CD4-positive, alpha-beta T cell treated with Interleukin-12 subunit alpha and Interleukin-12 subunit beta, for 1 hour (primary cell): ENCODE measurements at places on chromosomes 5 and 9.

DNA sequence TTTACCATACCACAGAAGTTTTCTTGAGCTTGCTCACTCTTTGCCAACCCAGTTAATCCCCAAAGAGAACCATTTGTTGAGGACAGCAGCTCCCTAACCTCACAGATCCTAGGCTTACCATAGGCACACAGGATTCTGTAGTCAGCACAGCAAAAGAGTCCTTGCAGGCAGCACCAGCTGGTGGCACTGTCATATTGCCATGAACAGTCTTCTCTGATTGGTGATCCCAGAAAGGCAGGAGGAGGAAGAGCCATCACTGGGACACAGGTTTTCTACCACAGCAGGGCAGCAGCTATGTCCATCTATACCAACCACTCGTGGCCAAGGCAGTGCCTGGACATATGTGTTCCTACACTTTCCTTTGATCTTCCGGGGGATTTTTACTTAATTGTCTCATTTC lies 297.1 kb upstream of the CD180 start:
- no peak for DNase-seq

DNA sequence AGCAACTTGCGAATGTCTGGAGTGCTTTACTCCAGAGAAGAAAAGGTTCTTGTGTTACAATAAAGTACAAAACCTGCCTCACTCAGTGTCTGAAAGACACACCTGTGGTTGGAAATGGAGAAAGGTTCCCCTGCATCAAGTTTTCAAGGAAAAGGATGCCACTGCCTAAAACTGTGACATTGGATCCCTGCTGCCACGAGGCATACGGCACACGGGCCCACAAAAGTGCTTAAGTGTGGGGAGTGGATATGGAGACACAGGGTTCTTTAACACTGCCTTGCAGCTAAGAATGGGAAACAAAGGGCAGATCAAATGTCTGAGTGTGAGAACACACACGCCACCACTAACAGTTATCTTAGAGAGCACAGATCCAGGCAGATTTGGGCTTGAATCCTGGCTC lies 75.0 kb downstream of the NIPSNAP3B start:
- no peak for DNase-seq

GRCh38 chr5:68843624-68844364 lies 250.0 kb upstream of the SLC30A5 start:
- DNase-seq, result no peak

DNA sequence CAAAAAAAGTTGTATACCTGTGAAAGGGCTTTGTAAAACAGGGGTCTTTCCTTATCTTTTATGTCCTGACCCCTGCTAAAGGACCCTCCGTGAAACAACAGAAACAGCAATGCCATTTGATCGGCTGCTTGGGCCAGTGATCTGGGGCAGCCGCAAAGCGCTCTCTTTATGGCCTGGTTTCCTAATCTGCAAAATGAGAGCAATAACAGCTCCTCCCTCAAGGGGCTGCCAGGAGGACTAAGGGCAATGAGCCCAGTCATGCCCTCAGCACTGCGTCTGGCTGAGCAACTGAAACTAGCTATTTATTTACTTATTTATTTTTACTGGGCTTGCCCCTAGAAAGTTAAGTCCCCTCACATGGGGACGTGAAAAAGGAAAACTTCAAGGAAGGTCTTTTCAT lies 18.3 kb downstream of the CMBL start:
- DNase-seq, result no peak

- no peak for DNase-seq
These were observed 574.8 kb downstream of the PSAT1 start for GRCh38 chr9:78871452-78872331.

GRCh38 chr5:154749491-154749890 lies 5.7 kb upstream of the LARP1 start:
- no peak for DNase-seq

DNA sequence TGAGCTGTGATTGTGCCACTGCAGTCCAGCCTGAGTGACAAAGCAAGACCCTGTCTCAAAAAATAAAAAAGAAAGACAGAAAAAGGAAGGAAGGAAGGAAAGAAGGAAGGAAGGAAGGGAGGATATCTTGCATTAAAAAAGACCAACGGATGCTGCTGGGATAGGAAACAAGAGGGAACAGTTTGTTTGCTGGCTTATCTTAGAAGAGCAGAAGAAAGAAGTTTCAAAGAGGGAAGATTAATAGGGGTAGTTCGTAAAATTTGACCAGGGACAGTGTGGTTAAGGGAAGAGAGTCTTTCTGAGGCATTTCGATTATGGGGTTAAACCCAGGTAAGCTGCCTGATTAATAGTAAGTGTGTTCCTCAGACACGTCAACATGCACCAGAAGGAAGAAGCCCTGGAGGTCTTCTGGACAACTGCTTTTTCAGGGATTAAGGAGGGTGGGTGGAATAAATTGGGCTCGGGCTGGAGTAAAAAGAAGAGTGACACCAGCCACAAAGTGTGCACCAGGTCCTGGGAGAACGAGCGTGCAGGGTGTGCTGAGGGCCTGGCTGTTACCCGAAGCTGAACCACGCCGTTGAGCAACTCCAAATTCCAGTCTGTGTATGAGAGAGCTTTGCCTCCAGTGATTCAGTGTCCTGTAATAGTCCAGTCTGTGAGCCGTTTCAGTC lies 24.8 kb downstream of the FYB1 start:
- no peak for DNase-seq

DNA sequence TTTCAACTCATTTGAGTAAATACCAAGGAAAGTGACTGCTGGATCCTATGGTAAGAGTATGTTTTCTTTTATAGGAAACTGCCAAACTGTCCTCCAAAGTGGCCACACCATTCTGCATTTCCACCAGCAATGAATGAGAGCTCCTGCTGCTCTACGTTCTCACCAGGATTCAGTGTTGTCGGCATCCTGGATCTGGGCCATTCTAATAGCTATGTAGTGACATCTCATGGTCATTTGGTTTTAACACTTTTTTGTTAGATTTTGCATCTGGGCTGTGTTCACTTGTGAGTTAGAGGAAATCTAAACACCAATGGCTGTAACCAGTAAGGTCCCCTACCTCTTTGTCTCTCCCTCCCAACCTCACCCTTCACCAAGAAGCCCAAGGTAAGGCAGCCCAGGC lies 115.9 kb downstream of the ATPSCKMT start:
- DNase-seq, result no peak

DNA sequence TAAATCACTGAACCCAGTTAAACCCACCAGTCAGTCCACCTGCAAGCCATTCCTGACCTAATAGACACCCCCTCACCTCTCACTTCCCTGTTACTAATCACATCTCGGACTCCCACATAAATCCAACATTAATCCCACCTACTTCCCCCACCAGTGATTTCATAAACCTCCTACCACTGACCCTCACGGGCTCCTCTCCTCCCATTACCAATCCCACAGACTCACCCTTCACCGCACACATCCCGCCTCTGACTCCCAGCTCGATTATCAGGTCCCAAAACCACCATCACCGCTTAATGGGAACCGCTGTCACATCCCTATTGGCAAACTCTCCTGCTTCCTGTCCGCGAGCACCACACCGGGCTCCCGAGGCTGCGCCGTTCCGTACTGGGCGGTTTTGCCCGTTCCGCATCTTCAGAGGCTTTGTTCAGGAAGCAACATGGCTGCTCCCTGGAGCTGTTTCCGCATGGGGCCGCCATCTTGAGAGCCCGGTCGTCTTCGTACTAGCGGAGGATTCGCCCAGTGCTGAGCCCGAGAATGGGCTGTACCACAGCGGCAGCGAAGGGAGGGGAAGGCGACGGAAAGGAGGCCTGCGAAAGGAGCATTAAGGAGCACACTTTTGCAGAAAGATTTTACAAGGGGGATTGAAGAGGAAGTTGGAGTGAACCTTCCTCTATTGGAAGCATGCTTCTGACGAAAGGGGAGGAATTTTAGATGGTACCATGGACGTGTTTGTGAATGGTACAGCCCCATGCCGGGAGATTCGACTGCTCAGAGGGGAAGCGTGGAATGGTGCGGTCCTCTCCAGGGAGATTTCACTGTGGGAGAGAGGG lies at the start of gene ZNF300:
ZNF300 (minus strand) TSS at position 502 of the 833 bp plus-strand sequence. CDS start 1,825 bp downstream, outside the sequence.
- DNase-seq, result peak; percentile 39

DNA sequence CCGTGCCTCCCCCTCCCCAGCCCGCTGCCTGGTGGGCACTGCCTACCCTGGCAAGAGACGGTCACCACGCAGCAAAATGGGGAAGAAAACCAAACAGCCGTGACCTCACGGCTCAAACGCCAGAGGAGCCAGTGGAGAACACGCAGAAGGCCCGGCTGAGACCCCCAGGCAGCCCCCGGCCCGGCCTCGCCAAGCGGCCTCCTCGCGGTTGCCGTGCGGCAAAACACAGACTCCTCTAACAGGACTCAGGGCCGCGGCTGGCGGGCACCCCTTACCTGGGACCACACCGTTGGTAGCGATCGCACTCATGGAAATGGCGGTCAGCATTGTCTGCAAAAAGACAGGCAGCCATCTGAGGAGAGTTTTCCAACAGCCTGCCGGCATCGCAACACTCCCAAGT lies 23.8 kb downstream of the SLC12A7 start:
- DNase-seq, result no peak

GRCh38 chr5:146521403-146522106 lies 5.6 kb upstream of the GPR151 start:
- DNase-seq, result no peak

DNA sequence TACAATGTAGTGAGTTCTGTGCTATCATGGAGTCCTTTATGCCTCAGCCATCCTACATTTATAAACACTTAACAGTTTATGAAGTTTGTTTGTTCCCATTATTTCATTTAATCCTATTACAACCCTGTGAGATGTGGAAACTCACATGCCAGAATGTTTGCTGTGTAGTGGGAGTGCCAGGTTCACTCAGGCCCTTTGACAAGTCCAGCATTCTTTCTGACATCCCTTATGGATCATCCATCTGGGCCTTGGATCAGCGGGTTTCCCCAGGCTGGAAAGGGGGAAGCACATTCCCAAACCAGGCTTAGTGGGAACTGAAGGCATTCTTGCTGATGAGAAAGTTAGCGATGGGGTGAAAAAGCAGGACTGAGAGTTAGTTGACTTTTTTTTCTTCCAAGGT lies 128.1 kb upstream of the OTULINL start:
- DNase-seq, result no peak

GRCh38 chr5:961711-962240 lies 46.8 kb upstream of the NKD2 start:
- DNase-seq, result no peak

- no peak for DNase-seq
These were observed 159.1 kb downstream of the FAM114A2 start for GRCh38 chr5:153879596-153879995.

GRCh38 chr5:55892479-55892878 lies 41.3 kb downstream of the IL31RA start:
- DNase-seq, result no peak

DNA sequence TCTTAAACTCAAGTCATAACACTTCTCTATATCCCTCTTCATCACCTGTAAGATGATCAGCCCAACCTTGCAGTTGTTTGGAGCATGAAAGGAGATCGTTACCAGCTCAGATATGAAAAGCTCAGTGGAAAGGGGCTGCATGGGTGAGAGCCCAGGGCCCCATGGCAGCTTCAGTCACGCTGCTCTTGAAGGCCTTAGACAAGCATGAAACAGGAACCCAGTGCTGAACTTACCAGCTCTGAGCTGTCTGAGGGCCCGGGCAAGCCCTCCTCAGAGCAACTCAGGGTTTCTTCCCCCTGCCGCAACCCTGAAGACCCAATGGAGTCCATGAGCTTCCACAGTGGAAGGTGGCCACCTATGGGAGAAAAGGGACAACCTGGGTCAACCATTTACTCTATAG lies 3.3 kb downstream of the HK3 start:
- no peak for DNase-seq

GRCh38 chr9:27572566-27572917 lies 739 bp downstream of the C9orf72 start:
- DNase-seq, result peak; percentile 70

DNA sequence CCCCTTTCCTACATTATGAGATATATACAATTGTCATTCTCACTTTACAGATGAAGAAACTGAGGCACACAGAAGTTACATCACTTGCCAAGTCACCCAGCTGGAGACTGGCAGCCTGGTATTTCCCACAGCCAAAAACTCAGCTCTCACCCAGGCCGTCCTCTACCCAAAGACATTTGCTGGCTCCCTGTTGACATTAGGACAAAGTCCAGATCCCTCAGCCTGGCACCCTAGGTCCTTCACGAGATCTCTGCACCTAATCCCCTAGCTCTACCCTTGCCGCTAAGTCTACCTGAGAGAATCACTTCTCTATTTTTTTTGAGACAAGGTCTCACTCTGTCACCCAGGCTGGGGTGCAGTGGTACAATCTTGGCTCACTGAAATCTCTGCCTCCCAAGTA lies 26.8 kb upstream of the LHX2 start:
- no peak for DNase-seq

DNA sequence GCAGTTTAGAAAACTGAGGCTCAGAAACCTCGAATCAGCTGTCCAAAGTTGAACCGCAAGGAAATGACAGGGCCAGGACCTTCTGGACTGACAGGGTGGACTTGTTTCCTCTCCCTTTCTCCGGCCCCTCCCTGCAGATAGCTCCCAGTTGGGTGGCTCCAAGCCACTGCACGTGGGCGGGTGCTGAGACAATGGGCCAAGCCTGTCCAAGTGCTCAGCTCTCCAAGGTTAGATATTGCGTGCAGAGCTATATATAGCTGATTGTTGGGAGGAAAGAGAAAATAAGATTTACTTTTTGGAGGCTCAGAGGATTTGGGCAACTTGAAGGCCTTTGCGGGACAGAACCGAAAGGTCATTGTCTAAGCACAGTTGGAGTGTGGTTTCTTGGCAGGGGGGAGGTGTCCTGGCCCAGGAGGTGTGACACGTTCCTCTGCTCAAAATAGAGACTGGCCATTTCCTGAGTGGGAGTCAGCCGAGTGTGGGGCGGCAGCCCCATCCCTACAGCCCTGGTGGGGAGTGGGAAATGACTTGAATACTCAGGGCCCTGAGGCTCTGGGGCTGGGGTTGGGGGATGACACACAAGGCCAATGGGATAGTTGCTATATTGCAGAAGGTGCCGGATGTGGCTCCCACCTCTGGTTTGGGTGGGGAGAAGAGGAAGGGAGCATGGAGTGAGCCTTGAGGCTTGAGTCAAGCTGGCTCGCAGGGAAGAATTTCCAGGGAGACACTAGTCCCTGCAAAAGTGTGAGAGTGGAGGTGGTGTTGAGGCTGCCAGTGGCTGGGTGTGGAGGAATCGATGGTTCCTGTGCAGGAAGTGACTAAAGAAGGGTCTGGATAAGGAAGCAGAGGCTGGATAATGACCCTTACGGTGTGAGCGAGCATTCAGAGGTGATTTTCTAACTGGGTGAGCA lies 44.4 kb upstream of the SMAD5 start:
- no peak for DNase-seq

GRCh38 chr9:35646153-35646532 lies 4.6 kb downstream of the SIT1 start:
- DNase-seq, result no peak

DNA sequence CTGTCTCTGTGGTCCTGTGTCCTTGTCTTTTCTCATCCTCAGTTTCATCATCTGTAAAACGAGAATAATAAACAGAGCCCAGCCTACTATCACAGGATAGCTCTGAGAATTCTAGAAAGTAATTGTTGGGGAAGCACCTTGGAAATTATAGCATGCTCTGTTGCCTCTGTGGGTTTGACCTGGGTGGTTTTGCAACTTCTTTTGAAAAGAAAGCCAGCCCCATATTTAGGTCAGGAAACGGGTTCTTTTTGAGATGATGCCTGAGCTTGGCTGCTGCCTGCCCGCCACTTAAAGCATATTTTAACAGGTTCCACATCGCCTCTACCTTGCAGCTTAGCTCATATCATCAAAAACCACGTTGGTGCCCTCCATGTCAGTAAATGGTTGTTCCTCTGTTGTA lies 111.1 kb downstream of the TLR4 start:
- peak; percentile 2 for DNase-seq

GRCh38 chr9:79616971-79617370 lies 45.2 kb downstream of the TLE4 start:
- DNase-seq, result no peak
